NCI-H1092 (cell line): ENCODE measurements at places on chromosomes 12 and 14.

- DNase-seq, result no peak
Observed at GRCh38 chr14:64692189-64692985, 11.8 kb upstream of the PLEKHG3 start.

DNA sequence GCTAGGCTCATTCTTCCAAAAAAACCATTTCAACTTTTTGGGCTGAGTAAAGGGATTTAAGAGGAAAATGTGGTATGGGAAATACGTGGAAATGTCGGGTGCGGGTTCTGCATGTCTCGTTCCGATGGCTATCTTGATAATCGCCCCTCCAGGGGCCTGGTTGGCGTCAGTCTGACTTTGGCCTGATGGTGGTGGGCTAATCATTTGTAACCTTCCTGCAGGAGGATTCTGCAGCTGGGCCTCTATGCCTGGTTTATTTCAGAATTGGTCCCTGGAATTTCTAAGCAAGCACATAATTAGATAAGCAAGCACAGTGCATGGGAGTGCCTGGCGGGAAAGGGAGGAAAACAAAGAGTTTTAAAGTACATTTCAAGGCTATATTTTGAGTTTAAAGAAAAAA is 14.8 kb upstream of the SLC4A8 start:
- no peak for DNase-seq

DNA sequence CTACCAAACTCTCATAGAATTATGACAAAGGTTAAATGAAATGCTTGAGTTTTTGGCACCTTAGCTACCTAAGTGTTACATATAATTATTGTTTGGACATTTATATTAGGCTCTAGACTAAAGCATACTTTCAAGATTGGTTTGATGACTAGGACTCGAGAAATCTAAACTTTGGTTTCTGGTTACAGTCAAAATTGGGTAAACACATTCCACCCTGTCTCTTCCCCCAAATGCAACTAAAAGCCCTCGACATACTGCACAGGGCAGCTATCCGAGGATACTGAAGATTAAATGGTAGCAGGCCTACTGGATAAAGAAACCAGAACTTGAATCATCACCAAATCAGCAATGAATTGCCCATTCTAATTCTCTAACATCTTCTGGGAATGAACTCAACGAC is 369.1 kb downstream of the PRKD1 start:
- no peak for DNase-seq

DNA sequence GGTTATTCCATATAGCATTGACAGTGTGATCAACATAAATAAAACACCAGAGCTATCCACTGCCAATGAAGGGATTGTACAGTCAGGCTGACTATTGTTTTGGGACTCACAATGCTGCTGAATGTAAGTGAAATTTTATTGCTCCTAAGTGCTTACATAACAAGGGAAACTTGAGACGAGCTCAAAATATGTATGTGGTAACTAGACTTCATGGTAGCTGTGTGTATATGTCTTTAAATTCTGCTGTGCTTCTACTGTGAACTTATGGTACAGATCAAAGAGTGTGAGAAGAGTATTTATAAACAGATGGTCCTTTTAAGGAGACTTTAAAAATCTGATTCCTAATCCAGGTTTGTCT is 6.9 kb downstream of the FLRT2 start:
- no peak for DNase-seq

GRCh38 chr12:120483621-120484020 is 12.3 kb upstream of the DYNLL1 start:
- DNase-seq, result no peak

DNA sequence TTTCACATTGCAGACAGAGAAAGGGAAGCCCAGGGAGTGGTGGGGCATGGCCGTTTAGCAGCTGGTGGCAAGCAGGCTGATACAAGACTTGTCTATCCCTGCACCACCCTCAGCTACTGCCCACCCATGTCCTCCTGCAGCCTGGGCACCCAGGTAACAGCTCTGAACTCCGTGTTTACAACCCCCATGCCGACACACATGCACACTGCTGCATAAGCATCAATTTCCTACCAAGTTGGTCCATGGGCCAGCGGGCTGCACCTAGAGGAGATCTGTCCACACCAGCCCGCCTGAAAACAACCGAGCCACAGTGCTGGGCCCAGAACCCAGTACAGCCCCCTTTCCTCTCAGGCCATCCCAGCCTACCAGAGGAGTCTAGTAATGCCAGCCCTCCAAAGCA is 75.9 kb upstream of the C14orf180 start:
- DNase-seq, result no peak

DNA sequence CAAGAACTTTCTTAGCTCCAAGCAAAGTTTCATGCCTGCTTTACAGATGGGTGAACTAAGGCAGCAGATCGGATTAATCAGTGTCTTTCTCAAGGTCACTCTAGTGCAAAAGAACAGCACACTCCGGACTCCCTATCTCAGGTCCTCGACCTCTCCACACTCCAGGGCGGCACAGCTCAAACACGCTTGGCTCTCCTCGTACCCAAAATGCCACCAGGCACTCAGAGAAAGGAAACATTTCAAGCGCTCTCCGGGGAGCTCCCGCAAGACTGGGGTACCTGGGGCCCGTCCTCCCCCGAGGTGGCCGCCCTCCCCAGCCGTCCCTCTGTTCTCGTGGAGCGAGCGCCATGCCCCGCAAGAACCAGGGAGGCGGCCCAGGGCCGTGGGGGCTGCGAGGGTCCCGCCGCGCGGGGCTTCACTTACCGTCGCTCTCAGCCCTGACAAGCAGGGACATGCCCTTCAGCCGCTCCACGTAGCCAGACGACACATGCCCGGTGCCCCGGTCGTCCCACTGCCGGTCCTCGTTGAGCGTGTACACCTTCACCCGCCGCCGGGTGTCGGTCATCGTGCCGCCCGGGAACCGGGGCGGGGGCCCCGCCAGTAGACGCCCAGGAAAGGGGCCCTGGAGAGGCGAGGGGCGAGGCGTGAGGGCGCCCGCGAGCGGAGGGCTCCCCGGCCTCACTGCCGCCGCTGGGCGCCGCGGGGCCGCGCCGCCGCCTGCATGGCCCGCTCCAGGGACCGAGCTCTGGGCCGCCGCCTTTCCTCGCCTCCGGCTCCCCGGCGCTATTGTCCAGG is 830 bp downstream of the PPP4R3A start:
- no peak for DNase-seq

GRCh38 chr14:20873370-20874177 is 17.6 kb upstream of the RNASE3 start:
- DNase-seq, result no peak

DNA sequence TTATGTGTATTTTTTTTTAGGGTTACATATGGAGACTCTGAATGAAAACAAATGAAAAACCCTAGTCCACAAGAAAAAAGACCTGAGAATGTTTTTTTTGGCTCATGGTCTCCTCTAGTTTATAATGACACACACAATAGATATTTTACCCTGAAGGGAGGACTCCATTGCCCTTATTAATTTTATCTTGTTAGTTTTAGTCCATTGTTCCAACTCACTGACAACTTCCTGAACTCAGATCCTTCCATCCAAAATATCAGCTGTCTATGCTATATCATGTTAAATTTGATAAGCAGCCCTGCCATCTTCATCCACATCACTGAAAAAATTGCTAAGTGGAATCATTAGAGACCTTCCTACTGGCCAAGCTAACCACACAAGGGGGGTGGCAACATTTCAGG is 232.1 kb downstream of the MON2 start:
- no peak for DNase-seq
